ENCODE measurements at places on chromosomes 5 and 9.
A peak's percentile ranks its signal among the peaks of the same experiment; 100 is the strongest.

GRCh38 chr5:178553517-178553916, 36.7 kb downstream of the COL23A1 start:
- no peak for DNase-seq

DNA sequence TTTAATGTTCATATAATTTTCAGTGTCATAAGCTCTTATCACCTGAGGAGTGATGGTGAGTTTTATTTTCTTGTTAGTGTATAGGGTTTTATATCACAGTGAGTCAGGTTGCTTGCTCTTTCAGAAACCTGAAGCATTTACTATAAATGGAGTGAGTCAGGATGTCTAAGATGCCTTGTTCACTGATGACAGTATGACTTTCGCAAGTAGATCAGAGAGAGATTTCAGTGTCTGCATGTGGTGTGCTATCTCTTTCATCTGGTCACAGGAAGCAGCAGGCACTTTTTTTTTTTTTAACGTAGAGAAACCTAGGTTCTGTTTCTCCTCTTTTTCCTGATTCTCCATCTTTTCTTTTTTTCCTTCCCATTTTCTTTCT, 237.1 kb downstream of the DMRTA1 start:
- no peak for DNase-seq

- no peak for DNase-seq
Measured at GRCh38 chr5:146345578-146346366, 7.1 kb downstream of the POU4F3 start.

DNA sequence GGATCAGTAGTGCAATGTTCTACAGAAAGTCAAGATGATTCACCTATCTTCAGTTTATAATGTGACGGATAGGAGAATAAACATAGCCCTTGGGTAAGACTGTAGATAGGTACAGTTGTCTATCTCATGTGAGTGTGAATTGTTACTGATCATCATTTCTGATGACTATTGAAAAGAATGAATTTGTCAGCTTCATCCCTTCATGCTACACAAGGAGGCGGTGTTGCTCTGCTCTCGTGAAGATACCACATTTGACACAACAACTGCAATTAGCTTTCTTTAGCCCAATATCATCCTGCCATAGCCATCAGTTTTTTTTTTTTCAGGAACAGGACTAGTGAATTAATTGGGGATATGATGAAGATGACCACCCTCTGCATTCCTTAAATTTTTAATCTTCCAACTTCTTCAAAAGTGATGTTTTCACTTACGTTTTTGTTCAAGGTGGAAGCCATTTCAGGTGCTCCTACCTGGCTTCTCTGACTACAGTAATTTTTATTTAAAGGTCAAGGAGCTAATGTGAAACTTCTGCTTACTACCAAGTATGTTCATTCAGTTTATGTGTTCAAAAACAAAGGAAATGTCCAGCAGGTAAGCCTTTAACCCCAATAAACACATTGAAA, 152.9 kb upstream of the MOCS2 start:
- DNase-seq, result no peak

DNA sequence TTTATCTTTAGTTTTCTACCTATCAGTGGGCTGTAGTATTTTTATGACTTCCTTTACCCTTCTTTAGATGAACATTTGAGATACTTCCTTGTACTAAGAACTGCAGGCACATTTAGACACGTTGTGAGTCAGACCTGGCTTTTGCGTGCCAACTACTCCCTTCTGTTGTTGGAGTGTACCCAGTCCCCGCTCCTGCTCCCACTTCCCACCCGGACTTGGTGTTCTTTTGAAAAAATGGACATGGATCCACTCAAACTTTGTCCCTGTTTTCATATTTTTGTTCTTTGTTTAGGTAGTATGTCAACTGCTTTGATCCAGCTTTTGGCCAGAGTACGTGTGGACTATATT, 60.7 kb downstream of the PARP8 start:
- DNase-seq, result no peak

GRCh38 chr5:57037355-57037754, 85.4 kb upstream of the MIER3 start:
- no peak for DNase-seq

GRCh38 chr5:31156631-31157160, 36.8 kb upstream of the CDH6 start:
- no peak for DNase-seq

DNA sequence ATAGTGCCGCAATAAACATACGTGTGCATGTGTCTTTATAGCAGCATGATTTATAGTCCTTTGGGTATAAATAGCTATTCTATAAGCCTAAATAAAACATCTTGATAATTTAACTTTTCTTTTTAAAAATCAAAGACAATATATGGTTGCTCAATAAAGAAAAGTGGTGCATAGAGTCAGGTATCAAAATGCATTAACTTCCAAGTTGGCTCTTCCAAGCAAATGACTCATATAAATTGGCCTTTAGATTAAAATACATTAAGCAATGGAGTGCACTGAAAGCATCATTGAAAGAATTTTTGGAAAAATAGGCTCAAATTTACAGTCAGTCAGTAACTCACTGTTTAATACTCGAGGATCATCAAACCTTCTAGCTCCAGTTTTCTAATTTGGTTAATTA, 106.6 kb downstream of the PLCXD3 start:
- DNase-seq, result no peak

- peak; percentile 33 for DNase-seq
Measured at GRCh38 chr5:123610665-123611405, 98.9 kb downstream of the CSNK1G3 start.

DNA sequence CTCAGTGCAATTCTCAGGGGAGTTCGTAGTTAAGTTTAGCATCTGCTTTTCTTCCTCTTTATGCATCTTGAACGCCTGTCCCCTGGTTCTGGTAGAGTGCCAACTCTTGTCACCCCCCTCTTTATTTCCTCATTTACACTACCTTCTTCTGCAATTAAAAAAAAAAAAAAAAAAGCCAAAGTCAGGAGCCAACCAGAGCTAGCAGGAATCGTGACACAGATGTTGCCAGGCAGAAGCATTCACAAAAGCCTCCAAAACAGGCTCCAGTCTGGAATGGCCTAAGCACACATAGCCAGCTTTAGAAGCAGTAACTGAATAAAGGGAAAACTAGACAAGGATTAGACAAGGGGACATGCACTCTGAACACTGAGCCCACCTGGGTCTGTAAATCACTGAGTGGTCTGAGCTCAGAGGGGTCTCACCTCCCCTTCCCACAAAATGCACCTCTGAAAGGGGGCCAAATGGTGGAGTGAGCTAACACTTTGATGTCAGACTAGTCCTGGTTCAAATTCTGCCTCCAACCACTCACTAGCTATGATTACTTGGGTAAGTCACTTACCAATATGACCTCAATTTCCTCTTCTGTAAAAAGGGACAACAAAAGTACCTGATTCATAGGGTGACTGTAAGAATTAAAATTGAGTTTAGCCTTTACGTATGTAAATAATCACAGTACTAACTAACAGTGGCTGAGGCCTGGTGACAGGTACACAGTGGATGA, 2.0 kb downstream of the CD74 start:
- peak; percentile 24 for DNase-seq

GRCh38 chr9:75864266-75864665, 26.2 kb upstream of the PCSK5 start:
- DNase-seq, result no peak

- no peak for DNase-seq
Measured at GRCh38 chr5:56558131-56558745, 257.1 kb upstream of the MAP3K1 start.

DNA sequence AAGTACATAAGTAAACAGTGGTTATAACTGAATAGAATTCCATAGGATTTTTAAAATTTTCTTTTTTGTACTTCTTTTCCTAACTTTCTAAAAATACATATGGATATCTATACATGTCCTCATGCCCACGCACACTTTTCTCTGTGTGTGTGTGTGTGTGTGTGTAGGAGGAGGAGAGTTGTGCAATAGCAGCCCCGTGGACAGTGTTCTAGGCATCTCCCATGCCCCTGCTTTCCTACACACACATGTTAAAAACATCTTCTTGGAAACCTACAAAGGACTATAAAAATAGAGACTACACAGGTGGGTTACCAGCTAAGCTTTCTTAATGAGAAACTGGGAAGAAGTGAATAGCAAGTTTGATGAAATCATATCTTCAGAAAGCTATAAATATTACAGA, 19.8 kb upstream of the HEXB start:
- DNase-seq, result no peak

- DNase-seq, result no peak
Measured at GRCh38 chr5:87916320-87916719, 352.3 kb downstream of the TMEM161B start.

GRCh38 chr9:134631881-134632280, 9.7 kb upstream of the COL5A1 start:
- DNase-seq, result no peak

GRCh38 chr9:121185178-121185745, 16.4 kb downstream of the RAB14 start:
- no peak for DNase-seq

DNA sequence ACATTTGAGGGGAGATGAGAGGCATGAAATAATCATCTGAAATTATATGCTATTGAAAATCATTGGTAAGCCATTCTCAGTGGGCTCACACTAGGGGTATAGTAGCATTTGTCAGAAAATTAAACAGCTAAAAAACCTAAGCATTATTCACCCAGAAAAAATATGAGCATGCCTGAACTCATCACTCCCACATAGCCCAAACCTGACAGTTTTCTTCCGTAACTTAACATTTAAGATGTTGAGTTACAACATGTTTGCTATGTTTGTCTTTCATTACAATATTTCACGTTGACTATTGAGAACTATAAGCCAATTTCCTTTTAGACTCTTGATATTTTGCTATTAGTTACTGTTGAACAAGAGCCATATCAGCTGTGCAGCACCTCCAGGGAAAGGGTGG, 23.5 kb upstream of the GHR start:
- DNase-seq, result no peak

GRCh38 chr5:113397046-113397445, 37.7 kb downstream of the TSSK1B start:
- DNase-seq, result no peak

DNA sequence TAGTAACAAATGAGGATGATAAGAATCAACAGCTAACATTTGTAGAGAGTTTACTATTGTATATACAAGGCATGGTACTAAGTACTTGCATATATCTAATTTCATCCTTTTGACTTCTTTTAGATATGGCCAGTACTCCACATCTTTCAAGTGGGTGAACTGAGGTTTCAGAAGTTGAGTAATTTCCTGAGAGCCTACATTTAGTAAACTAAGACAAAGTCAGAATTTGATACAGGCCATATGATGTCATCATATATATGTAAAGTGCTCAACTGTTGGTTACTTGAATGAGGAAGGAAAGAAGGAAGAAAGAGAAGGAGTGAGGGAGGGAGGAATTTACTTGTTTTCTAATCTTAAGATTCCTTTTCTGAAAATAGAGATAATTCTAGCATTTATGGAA, 52.8 kb downstream of the GRIA1 start:
- DNase-seq, result no peak

- DNase-seq, result peak; percentile 67
Measured at GRCh38 chr5:40486437-40487275, 193.1 kb upstream of the PTGER4 start.

DNA sequence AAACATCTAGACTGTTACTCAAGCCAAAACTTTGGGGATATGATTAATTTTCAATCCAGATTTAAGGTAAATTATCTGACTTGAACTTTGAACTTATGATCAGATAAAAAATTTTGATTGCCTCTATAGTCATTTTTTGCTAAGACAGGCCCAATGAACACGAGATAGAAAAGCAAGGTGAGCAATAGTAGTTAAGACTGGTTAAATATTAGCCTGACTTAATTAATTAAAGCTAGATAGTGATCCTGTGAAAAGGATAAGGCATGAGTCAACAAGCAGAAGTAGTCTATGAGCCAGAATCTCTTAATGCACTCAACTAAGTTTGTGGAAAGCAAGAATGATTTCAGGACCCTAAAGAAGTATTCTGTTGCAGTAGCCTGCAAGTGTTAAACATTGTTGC, 66.5 kb downstream of the PDE4D start:
- DNase-seq, result no peak

GRCh38 chr5:172380987-172381643, 73.2 kb downstream of the SH3PXD2B start:
- DNase-seq, result no peak

DNA sequence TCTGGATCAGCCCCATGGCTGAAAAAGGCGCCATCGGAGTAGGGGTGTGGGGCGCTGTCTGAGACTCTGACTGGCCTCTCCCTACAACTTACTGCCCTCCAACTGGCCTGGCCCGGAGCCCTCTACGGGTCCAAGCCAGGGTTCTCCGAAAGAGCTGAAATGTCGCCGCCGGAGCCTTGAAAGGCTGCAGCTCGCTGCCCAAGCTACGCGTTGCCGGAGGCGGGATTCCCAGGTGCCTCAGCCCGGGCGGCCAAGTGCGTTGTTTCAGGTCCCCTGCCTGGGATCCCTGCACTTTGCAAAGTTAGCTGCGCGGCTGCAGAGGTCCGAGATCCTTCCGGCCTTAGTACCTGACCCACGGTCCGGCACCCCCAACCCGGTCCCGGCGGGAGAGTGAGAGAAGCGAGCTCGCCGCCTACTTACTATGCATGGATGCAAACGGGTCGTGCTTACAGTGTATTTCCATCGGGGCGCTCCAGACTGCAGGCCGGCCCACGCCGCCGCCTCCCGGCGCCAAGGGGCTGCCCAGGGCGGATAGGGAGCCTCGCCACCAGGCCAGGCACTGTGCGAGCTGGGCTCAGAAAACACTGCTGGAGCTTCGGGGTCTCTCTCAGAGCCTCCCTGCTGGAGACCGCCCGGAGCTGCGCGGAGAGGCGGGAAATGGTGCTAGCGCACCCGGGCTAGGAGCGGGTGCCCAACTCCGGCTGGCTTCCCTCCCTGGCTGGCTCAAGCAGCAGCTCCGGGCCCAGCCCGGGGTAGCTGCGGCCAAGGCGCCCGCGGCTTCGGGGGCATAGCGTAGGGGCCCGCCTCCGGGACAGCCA, 7.7 kb downstream of the PAX5 start:
- no peak for DNase-seq

- no peak for DNase-seq
Measured at GRCh38 chr5:175642998-175643397, 14.9 kb upstream of the HRH2 start.

GRCh38 chr9:97636903-97637302, 3.3 kb downstream of the NCBP1 start:
- DNase-seq, result no peak

DNA sequence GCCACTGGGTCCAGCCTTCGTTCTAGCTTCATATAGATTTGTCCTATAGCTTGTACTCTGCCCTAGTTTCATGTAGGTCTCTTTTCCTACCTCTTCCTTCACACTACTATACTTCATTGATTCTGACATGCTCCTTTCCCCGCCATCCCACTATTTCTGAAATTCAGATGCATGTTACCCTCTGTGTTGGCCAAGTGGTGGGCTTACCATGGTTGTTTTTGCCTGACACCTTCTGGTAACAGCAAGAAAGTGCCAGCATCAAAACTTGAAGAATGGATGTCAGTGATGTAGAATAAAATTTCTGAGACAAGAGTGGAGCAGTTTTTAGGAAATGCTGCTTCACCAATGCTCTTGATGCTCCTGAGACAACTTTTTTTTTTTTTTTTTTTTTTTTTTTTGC, 19.5 kb upstream of the SERINC5 start:
- DNase-seq, result no peak

GRCh38 chr5:146548781-146549449, 32.9 kb upstream of the GPR151 start:
- DNase-seq, result no peak

Measured in activated CD4-positive, alpha-beta T cell treated with anti-CD3 and anti-CD28 coated beads, Interleukin-2, amount 50 U/mL, for 24 hours (primary cell).